Left renal cortex interstitium (tissue), 4 donors: ENCODE measurements at places on chromosomes 7 and 10. TPM values are rescaled to one million over a fixed set of nuclear protein-coding genes. Genes with fewer than 3 reads are reported as not detected.

Gene LIPJ
- 0.31 TPM for polyA plus RNA-seq

DNA sequence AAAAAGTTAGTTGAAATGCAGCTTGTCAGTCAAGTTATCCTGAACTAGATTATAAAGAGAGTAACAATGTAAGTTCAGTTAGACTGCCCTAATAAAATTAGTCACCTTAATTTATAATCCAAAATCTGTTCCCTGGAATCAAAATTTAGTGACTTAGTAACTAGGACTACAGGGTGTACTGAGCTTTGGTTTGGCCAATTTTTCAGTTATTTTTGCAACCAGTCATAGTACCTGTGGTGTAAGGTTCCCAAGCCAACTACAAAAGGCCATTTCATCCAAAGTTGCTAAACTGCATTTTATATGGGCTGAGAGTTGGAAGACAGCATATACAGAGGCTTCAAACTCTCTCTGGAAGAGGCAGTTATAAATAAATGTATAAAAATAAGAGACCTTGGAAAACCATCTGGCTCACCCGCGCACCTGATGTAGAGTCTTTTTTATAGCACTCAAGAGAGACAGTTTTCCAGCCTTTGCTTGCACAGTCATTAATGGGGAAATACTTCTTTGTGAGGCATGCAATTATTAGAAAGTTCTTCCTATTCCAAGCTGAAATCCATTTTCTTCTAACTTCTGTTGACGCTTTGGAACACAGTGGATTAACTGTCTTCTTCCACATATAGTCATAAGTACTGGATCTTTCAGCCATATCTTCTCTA lies 59.2 kb downstream of the PUS7 start:
- DNase-seq, result no peak

DNA sequence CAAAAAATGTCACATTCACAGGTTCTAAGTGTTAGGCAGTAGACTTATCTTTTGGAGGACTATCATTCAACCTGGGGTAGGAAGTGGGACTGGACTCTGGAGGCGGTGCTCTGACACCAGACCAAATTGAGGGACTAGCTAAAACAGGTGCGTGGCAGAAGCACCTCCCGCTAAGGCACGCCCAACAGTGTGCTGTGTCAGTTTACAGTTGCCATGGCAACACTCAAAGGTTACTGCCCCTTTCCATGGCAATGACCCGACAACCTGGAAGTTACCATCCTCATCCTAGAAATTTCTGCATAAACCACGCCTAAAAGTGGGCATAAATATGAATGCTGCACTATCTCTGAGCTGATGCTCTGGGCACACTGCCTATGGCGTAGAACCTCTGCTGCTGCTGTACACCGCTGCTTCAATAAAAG lies 14.0 kb upstream of the BLNK start:
- DNase-seq, result no peak

- no peak for DNase-seq
Measured at GRCh38 chr10:59562126-59562525, 147.5 kb downstream of the SLC16A9 start.

DNA sequence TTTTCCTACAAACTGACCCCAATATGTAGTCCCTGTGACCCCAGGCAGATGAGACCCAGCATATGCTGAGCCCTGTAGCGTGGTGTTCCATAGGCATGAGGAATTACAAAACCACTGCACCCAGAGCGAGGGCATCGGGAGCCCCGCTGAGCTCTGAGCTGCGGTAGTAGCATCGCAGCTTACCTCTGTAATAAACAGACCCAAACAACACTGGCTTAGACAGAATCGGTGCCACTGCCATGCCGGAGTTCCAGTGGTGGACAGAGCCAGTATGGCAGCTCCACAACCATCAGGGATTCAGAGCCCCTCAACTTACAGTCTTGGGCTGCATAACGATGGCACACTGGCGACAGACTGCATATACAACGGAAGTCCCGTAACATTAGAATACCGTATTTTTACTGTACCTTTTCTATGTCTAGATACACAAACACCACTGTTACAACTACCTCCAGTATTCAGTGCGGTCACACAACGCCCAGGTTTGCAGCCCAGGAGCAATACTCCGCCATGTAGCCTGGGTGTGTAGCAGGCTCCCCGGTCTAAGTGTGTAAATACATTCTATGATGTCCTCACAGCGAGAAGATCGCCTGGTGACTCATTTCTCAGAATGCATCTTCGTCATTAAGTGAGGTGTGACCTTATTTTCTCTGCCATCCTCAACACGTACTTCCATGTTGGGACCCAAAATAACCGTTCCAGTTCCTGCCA lies 68.8 kb downstream of the PROSER2 start:
- no peak for DNase-seq

DNA sequence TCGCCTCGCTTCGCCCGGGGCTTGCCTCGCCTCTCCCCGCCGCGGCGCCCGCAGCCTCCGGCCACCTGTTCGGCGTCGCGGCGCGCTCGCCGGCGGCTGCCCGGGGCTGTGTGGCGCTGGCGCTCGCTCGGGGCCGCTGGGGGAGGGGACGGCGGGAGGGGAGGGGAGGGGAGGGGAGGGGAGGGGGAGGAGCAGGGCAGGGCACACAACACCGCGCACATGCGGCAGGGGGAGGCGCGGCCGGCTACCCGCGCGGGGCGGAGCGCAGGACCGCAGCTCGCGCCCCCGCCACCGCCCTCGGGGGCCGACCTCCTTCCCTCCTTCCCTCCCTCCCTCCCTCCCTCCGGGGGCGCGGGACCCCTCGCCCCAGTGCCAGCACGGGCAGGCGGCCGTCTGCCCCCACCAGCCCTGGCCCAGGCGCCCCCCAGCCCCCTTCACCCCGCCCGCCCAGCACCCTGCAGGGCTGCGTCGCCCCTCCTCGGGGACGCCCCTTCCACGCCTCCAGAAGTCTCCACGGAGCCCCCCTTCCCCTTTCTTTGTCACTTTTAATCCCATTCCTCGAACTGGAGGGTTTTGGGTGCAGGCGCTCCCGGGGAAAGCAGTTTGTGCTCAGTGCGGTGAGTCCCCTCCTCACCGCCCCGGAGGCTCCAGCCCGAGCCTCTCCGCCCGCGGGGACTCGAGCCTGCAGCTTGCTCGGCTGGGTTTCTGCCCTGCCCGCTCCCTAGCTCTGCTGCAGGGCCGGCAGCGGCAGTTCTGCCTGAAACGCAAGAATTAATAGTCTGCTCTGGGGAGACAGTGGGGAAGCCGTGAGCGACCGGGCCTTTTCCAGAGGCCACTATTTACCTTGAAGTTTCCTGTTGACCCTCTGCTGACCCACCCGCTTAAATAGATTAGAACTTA lies at the start of gene PARD3:
PARD3 (minus strand) TSS at position 112 of the 900 bp plus-strand sequence. CDS start 301 bp downstream, outside the sequence.
- DNase-seq, result peak; percentile 52

DNA sequence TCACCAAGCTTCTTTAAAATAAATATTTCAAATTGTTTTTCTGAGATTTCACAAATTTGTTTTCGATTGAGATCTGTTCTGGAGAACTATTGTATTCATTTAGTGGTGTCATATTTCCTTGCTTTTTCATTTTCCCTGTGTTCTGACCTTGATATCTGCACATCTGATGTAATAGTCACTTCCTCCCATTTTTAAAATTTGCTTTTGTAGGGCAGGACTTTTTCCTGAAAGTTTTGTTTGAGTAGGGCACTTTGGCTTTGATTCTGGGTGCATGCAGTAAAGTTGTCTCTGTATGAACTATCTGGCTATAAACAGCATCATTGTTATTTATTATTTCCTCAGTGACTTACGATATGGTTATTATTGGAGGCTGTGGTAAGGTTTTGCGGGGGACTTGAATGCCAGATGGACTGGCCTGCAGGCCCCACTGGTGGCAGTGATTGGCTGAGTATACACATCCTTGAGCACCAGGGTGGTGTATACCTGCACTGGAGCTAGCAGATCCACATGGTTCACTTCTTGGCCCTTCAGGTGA lies 83.6 kb downstream of the CSTF2T start:
- DNase-seq, result no peak
